ENCODE measurements at places on chromosomes 1 and 21.

DNA sequence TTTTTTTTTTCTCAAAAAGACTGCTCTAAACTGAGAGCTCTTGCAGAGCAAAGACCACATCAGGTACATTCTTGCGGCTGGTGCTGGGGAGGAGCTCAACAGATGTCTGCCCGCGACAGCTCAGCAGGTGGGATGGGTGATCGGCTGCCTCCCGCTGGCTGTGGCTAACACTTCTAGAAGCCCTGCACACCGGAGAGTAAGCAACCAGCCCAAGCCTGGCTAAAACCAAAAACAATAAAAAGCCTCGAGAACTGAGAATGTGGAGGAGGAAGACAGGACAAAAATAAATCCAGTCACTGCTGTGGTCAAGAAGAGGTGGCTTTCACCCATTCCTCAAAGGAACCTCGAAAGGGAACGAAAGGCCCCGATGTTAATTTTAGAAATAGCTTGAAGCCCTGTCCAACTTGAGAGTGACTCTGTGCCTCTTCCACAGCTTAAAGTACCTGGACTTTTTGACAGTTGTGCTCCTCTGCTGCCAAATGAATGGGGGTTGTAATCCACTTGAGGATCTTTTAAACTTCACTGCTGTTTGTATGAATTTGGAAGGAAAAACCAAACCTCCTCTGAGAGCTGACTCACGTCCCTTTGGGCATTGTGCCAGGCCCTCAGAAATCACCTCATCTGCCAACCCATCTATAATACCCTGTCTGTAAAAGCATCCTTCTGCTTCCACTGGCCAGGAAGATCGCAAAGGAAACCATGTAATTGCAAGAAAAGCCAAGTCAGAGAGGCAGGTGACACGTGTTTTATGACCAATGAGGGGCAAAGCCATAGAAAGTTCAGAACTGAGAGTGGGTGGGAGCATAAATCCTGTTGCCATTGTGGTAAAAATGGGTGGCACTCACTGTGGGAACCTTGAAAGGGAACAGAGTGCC, 78.6 kb downstream of the KCNN3 start:
- peak; percentile 80 for DNase-seq

GRCh38 chr1:29124366-29125236, 898 bp upstream of the TMEM200B start:
- peak; percentile 22 for DNase-seq

- no peak for DNase-seq
These were observed 11.6 kb downstream of the BSND start for GRCh38 chr1:55010194-55010886.

GRCh38 chr21:44716984-44717383, 5.6 kb upstream of the TSPEAR start:
- no peak for DNase-seq

GRCh38 chr1:154582885-154583284, 15.3 kb downstream of the CHRNB2 start:
- DNase-seq: no peak

DNA sequence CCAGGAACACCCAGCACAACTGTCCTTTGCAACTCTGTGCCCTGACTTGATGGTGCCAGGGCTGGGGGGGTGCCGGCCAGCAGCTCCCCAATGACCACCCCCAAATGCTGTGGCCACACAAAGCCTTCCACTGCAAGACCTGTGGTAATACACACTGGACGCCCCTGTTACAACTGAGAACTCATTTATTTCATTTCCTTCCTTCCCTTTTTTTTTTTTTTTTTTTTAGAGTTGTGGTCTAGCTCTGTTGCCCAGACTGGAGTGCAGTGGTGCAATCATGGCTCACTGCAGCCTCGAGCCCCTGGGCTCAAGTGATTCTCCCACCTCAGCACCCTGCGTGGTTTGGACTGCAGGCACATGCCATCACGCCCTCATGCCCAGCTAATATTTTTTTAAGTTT, 25.2 kb downstream of the TP73 start:
- DNase-seq: no peak

- no peak for DNase-seq
These were observed 38.8 kb upstream of the FAM3B start for GRCh38 chr21:41277846-41278245.

DNA sequence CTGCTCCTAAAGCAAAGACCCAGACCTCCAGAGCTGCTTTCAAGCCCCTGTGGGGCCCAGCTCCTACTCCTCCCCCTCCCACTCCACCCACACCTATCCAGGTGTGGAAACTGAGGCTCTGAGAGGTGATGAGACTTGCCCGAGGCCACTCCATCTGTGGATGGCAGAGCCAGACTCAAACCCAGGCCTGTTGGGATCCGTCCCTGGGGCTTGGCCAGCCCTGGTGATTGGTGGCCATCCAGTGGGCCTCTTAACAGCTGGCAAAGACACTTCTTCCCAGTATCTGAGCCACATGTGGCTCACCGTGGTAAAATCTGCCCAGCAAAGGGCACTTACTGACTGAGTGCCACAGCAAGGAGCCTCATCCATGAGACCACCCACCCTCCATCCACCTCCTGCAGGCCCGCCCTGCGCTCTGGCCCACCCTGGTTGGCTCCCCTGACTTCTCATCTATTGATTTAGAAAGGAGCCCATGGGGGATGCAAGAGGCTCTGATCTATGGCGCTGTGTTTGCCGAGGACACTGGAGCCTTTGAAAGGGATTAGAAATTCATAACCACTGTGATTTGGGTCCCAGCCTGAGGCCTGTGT, 398.5 kb downstream of the PTPRU start:
- no peak for DNase-seq

GRCh38 chr1:76005765-76006164, 68.8 kb upstream of the ST6GALNAC3 start:
- no peak for DNase-seq

- no peak for DNase-seq
These were observed 4.8 kb downstream of the CCDC24 start for GRCh38 chr1:43995984-43996732.

GRCh38 chr1:86085741-86086409, 70.7 kb downstream of the COL24A1 start:
- DNase-seq: no peak

DNA sequence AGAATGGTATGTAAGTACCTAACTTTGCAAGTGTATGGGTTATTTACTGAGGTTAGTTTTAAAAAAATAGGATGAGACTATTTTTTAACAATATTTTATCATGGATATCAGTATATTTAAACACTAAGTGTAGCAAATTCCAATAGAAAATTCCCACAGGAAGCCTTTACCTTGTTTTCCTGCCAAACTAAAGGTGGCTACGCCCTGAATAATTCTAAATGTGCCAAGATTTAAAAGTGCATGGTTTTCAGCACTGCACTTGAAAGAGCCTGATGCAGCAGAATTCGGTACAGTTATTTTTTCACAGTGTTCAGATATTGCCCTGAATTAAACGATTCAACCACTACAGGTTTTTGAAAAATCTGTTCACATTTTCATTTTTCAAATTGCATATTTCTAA, 1622.8 kb upstream of the B3GALT2 start:
- no peak for DNase-seq

GRCh38 chr1:166354406-166354805, 187.6 kb upstream of the FAM78B start:
- DNase-seq: no peak

DNA sequence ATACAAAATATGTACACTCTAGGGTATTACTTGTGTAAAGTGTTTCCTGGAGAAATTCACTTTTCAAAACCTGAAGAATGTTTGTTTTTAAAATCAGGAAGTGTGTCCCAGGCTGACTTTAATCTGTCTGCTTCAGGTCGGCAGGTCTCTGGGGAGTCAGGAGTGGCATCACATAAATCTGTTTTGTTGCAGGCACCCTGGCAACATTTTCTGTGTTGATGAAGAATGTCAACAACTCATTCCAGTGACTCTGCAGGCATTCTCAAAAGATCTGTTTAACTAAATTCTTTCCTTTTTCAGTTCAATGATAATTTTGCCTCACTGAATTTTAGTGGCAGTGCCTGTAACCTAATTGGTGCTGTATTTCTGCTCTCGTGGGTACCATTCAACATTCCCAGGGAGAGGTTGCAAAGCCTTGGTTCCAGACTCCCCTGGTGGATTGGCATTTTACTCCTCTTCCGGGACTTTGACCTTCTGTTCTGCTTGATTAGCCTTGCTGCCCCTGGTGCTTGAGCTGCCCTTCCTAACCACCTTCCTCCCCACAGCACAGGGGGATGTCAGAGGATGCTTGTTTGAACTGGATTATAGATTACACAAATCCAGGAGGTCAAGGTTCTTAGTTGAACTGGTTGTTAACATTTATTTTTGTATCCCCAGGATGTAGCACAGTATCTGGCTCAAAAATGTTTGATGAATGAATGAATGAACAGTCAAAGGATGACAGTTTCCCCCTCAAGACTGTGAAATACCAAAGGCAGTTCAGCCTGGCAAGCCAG, 55.4 kb upstream of the LPGAT1 start:
- no peak for DNase-seq

DNA sequence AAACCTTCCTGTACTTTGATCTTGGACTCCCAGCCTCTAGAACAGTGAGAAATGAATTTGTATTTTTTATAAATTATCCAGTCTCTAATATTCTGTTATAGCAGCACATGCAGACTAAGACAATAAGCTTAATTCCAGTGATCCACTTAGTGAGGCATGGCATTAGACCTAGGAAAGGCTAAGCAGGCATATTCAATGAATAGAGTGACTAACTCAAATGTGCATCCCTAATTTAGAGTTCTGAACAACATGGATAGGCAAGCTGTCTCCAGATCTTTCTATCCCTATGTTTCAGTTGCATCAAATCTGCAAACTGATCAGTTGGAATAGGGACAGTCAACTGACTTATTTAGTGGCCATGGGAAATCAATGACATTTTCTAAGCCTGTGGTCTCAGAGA, 4.3 kb upstream of the ERICH3 start:
- DNase-seq: no peak

DNA sequence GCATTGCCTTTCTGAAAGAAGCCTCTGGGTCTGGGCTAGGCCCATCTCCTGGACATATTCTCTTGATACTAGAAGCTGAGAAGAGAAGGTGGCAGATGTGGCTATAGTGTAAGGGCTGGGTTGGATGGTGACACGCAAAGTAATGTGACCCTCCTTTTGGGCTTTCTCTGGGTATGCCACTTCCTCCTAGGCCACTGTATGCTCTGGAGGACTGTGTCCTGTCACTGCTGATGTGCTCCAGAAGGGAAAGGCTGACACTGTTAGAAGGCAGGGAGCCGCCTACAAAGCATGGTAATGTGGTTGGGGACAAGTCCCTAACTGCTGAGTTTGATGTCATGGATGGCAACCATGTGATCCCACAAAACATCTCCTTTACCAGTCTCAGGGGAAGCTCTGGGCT, 112.1 kb downstream of the BCAR3 start:
- no peak for DNase-seq

GRCh38 chr1:199226163-199226562, 587.3 kb downstream of the PTPRC start:
- peak; percentile 56 for DNase-seq

GRCh38 chr1:116875391-116875790, 34.3 kb upstream of the PTGFRN start:
- no peak for DNase-seq

DNA sequence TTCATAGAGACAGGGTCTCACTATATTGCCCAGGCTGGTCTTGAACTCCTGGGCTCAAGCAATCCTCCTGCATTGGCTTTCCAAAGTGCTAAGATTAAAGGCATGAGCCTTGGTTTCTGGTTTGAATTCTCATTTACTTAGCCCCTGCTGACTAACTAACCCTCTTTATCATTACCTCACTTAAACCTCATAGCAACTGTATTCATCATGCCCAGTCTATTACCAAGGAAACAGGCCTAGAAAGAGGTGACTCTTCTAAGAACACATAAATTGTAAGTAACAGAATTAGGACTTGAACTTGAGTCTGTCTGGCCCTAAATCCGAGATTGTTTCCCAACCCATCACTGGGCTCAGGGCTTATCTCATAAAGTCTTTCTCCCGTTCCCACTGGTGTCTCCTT, 44.2 kb downstream of the TMEM53 start:
- DNase-seq: no peak

DNA sequence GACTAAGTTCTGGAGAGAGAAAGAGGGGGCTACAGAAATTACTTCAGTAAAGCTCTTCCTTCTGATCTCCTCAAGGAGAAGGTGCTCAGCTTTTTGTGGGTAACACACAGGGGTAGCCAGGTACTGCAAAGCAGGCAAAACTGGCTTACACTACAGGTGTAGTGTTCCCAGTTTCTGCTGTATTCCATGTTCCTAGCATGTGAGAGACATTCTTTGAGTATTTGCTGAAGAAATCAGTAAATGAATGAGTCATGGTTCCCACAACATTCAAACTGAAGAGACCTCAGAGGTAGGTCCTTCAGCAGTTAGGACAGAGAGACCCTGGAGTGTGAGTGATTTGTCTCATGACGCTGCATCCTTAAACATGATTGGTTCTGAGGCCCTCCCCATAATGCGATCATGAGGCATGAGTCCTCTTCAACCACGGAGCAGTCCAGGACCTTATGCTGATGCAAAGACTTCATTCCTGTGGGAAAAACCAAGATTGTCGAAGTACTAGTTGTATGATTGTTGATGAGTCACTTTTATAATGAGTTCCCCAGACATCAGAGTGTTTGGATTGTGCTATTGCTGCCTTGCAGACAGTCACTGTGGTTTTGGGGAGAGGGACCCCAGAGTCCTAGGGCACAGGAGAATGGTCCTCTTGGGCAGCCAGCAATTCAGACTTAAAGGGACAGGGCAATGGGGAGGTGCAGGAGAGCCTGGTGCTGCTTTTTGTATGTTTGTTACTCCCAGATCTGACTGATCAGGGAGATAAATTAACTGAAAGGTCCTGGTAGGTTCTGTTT, 2.7 kb upstream of the OR10J4 start:
- no peak for DNase-seq

DNA sequence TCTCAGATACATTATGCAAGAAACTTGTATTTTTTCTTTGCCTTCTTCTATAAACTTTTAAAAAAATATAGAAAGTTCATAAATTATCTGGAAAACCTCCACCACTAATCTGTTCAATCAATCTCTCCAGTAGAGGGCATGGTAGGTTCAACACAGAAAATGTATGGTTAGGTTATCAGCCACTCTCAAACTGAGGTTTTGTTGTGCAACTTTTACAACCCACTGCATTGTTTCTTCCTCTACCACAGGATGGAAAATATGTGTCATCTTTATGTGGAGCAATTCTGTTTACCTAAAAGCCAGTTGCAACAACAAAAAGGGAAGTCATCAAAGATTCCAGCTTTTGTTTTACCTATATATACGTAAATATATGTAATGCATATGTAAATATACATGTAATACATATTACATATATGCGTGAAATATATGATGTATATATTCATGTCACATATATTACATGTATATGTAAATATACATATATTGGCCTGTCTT, 3.0 kb upstream of the RGS2 start:
- peak; percentile 81 for DNase-seq

GRCh38 chr1:110057963-110058518, 12.4 kb downstream of the ALX3 start:
- no peak for DNase-seq

All from CD4-positive, alpha-beta T cell treated with Interleukin-1 beta for 1 hour (primary cell).